Occipital lobe (tissue), 3 donors: ENCODE measurements at places on chromosomes 16 and 17. TPM values are rescaled to one million over a fixed set of nuclear protein-coding genes. Genes with fewer than 3 reads are reported as not detected.

DNA sequence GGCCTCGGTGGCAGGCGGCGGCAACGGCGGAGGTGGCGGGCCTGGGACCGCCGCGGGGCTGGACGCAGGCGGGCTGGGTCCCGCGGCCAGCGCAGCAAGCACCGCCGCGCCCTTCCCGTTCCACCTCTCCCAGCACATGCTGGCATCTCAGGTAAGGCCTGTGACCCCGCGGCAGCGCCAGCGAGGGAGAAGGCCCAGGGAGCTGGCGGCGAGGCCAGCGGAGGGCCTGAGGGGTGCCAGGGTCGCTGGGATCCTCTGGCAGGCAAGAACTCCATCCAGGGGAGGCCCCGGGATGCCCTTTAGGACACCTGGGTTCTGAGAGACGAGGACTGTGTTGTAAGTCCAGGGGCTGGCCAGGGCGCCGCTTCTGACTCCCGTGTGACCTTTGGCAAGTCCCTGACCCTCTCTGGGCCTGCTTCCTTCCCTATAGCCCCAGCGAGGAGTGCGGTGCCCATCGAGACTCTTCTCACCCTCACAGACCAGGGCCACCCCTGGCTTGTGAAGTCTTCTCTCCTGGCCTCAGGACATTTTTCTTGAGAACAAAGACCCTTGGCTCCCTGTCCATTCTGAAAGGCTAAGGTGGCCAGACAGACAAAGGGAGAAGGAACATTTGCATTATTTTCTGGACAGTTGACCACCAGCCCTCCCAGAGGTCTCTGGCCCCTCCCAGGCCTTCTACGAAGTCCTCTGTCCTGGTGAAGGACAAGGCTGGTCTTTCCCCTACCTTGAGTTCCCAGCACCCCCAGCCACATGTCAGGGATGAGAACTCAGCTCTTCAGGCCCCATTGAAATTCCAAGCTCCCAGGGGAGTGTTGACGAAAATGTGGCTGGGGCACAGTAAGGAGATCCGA, 6.3 kb downstream of the TBX2 start:
- DNase-seq = no peak

GRCh38 chr17:72592242-72592966, 471.6 kb downstream of the SOX9 start:
- peak; percentile 79 for DNase-seq

GRCh38 chr16:89172171-89172527, 601 bp downstream of the CDH15 start:
- DNase-seq = no peak

- peak; percentile 69 for DNase-seq
Observed at GRCh38 chr17:41547921-41548843, 20.1 kb upstream of the KRT19 start.

Gene TPSD1
- total RNA-seq = not detected
